Activated CD4-positive, alpha-beta T cell treated with anti-CD3 and anti-CD28 coated beads, Interleukin-2, amount 50 U/mL, for 16 hours (primary cell): ENCODE measurements at places on chromosomes 1 and 21.

- no peak for DNase-seq
These were observed 20.6 kb upstream of the MTARC2 start for GRCh38 chr1:220727519-220727918.

- no peak for DNase-seq
These were observed 162.8 kb upstream of the IVNS1ABP start for GRCh38 chr1:185479796-185480195.

DNA sequence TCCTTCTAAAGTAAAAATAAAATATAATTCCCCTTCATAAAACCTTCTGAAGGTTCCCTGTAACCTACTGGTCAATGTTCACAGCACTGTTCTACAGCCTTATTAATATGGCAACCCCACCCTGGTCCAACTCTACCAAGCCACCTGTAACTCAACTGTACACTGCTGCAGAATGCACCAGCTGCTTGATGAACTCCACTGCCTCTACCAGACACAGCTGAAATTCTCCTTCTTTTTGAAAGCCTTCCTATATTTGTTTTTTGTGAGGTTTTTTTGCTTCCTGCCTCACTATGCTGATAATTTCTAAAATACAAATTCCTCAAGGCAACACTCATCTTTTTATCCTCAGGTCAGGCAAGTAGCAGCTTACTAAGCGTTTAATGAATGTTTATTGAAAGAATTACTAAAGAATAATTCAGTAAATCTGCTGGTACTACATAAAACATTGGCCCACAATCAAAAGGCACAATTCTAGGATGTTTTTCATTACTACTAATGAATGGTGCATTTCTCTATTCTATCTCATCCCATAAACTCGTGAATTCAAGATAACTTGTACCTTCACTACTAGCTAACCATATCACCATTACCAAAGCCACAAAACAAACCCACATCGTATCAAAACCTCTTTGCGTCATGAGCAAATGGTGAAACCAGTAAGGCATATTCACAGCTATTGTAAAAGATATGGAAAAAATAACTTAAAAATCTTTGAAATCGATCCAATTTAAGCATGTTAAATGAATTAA is 2.4 kb downstream of the SSX2IP start:
- no peak for DNase-seq

DNA sequence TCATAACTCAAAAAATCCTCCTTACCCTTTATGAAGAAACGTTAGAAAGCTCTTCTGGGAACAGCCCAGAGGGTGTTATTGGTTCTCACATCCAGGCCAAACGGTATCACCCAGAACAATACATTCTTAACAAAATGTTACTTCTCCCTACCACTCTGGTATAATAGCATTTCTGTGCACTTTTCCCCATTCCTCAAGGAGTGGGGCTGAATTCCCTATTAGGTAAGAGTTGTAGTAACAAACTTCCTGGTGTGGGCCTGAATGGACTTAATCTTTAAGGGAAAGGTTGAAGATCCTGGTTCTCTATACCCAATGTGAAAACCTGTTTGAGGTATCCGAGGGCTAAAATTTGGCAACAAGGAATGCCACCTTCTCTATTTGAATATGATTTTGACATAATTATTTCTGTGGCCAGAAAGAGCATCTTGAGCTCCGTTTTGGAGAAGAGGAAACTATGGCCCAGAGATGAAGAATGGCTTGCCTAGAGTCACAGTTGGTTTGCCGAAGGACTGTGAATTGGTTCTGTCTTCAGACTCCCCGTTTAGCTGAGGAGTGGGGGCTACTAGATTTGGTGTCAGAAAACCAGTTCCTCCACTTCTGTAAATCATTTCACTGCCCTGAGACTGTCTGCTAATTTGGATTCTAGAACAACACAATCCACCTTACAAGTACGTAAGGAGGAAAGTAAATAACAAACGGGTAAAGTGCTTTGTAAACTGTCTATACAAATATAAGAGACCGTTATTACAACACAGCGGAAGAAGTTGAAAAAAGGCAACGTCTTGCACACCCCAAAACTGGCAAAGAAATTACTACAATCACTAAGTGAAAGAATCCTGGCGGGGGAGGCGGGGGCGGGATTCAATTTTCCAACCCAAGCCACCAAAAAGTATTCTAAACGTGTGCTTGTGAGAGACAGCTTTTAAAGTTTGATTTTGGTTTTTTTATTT is 2.3 kb downstream of the ANP32E start:
- DNase-seq = peak; percentile 44

- no peak for DNase-seq
These were observed 113.1 kb upstream of the GUCA2B start for GRCh38 chr1:42040159-42040558.

- DNase-seq = no peak
These were observed 14.8 kb downstream of the ATP1B1 start for GRCh38 chr1:169121146-169121923.

DNA sequence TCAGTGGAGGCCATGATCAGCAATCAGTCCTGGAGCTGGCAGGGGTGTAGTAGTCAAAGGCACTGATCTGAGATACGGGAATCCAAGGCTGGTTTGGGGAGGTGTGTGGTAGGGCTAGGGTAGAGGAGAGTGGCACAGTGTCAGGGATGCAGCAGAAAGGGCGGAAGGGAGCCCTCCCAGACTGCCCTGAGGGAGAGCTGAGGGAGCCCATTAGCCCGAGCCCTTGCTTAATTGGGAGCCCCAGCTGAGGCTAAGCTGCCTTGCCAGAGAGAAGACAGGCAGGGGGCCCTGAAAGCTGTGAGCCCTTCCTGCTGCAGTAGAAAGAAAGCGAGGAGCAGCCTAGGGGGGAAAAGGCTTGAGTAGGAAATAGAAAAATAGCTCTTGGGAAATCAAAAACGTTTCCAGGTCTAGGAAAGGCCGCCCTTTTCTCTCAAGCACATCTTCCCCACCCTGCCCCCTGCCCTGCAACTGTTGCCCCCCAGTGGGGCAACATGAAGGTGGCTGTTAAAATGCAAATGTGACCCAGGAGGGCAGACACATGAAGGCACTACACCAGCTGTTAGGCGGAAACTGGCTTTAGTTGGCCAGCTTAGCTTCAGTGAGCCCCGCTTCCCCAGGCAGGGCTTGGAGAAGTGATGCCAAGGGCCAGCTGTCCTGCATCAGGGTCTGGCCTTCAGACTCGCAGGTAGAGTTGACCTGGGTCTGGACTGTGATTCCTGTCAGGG is 106.2 kb downstream of the UCK2 start:
- DNase-seq = no peak

DNA sequence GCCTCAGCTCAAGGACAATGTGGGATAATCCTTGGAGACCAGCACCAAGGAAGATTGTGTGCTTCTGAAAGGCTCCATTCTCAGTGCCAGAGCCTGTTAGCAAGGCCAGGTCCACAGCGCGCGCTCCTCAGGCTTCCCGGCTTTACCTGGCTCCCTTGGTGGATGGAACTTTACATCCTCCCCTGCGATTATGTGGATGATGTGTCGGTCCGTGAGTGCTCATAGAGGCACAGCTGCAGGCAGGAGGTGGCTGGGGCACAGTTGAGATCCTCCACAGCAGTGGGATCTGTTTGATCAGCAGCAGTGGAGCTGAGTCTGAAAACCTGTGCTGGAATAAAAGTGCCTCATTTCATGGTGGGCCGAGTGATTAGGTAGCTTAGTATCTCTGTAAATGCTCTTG is 62.7 kb downstream of the PRDM2 start:
- DNase-seq = no peak

DNA sequence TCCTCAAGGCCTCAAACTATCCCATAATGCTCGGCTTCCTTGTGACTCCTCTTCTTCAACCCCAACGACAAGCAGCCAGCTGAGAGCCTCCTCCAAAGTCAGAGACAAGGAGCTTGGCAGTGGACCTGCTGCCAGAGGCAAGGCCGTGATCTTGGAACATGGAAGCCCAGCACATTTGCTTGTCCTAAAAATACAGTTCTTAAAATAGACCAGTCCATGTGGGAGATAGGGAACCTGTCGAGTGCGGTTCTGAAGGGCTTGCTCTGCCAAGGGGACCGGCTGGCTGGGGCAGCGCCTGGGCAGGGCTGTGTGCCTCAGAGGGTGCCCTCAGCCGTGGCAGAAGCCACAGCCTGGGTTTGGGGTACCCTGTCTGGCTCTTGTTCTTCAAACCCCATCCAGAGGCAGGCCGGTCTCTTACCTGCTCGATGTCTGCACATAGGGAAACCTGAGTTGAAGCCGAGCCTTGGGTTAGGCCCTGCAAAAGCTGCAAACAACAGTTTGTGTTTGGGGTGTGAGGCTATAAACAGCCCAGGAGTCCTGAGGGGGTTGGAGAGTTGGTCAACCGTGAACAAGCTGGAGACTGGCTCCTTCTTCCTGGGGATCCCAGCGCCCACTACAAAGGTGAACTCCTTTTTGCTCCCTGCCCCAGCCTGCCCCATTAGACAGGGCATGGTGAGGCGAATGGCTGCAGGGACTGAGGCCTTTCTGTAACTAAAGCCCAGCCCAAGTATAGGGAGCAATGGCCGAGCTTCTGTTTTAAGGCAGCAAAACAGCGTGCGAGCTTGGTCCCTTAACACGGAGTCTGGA is 228.8 kb downstream of the CAMTA1 start:
- DNase-seq = no peak

- no peak for DNase-seq
These were observed 50.1 kb upstream of the PCBP3 start for GRCh38 chr21:45593162-45594022.

DNA sequence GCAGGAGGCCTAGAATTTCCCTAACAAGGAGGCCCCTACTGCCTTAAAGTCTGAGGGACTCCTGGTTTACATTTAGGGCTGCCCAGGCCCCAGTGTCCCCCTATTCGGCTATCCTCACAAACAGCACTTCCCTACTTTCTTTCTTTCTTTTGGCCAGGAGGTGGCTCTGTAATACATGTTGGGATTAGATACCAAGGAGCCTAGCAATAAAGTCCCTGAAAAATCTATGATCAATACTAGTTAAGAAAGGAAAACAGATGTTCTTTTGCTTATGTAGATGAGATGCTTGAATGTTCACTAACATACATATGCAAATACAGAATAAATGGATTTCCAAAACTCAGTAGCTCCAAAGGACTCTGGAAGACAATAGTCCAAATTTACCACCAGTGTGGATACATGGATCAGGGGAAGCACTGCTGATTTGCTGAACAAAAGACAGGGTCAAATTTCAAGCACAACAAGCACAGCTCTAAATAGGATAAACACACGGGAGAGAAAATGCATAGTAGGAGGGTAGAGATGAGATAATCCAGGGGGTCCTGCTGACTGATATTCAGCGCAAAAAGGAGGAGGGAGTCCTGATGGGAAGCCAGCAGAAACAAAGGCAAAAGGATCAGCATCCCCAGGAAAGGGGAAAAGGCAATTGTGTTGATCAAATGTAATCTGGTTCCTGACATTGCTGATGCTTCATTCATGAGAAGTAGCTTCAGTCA is 240.0 kb downstream of the NUF2 start:
- no peak for DNase-seq

- no peak for DNase-seq
These were observed 10.7 kb downstream of the MEF2D start for GRCh38 chr1:156489935-156490293.

DNA sequence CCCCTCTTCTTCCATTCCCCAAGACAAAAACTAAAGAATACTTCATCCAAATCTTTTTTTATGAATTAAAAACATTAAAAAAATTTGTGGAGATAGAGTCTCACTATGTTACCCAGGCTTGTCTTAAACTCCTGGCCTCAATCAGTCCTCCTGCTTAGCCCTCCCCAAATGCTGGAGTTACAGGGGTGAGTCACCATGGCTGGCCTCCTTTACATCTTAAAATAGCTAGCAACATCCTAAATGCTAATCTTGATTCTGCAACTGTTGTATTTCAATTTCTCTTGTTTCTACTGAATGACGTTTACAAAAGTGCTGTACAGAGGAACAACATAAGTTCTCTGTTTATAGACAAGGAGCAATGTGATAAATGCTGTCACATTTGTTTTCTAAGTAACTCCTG is 483.5 kb downstream of the ADGRL2 start:
- no peak for DNase-seq

DNA sequence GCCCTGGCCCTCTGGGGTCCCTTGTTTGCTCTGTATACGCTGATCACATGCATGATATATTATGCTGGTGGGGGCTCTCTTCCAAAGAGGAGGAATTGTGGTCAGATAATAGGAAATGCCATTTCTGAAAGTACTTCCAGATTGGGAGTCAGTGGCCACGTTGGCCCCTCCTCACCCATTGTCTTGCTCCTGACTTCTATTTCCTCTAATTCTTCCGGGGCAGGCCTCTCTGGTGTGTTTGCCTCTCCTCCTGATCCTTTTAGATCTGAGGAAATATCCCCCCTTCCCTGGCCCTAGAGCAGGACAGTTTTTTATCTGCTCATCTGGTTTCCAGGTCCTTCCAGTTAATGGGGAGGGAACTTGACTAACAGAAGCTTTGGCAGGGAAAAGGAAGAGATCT is 2.9 kb downstream of the VANGL2 start:
- no peak for DNase-seq

DNA sequence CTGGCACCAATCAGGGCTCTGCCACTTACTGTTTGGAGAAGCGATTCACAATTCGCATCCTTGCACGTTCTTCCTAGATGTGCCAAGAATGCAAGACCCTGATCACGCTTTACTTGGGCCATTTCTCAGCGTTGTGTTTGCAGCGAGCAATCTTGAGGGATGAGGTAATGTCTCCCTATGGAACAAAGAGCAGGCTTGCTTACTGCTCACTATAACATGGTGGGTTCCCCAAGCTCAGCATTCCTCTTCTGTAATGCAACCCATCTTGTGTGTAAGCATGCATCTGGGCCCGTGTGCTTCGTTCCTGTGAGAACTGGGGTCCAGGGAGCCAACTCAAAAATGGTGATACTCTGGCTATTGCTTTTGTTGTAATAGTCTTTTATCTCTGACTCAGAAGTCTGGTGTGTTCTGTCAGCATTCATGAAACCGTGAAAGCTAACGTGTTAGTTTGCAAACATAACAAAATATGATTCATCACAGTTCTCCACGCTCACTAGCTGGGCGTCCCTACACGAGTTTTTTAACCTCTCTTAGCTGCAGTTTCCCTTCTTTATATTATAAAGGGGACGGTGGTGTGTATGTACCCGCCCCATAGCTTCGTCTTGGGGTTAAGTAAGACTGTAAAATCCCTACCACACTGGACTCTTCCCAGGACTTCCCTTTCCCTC is 33.3 kb downstream of the DNTTIP2 start:
- DNase-seq = peak; percentile 72

- no peak for DNase-seq
These were observed 22.8 kb upstream of the TIAM1 start for GRCh38 chr21:31366825-31367224.

DNA sequence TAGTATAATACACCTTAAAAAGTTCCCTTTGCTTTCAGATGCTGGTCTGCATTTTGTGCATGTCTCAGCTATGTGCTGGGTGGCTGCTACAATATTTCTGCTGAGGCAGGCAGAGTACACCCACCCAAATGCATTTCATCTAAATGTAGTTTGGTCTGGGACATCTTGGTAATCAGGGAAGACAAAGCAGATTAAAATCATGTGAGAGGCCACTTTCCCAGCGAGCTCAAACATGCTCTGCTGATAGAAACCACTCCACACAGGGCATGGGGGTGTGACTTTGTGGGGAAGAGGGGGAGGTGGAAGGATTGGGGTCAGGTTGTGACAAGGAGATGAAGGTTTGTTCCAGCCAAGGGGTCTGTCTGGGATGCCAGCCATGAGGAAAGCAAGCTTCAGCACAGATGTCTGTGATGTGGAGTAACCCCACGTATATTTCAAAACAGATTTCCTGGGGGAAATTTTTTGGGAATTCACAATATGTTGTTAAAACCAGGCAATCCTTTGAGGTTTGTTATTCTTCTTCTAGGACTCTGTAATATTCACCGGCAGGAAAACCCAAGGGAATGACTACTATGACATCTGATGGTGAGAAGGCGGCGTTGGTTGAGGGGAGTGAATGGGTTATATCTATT is 255.1 kb upstream of the FGGY start:
- no peak for DNase-seq

GRCh38 chr1:159879977-159880376 is 17.5 kb upstream of the VSIG8 start:
- peak; percentile 23 for DNase-seq

- no peak for DNase-seq
These were observed 23.5 kb downstream of the CNN3 start for GRCh38 chr1:94903280-94904009.
